ENCODE measurements at places on chromosomes 12 and 14.

GRCh38 chr12:59980476-59980875 lies 384.6 kb downstream of the SLC16A7 start:
- DNase-seq = no peak

- DNase-seq = no peak
These were observed 79.7 kb upstream of the MYF6 start for GRCh38 chr12:80627782-80628181.

GRCh38 chr14:97634751-97635150 lies 837.6 kb downstream of the VRK1 start:
- DNase-seq = peak; percentile 75

GRCh38 chr12:65500091-65500900 lies 221.8 kb downstream of the MSRB3 start:
- DNase-seq = no peak

GRCh38 chr14:91330856-91331255 lies 86.4 kb upstream of the GPR68 start:
- no peak for DNase-seq

GRCh38 chr14:100146531-100147091 lies 12.8 kb downstream of the DEGS2 start:
- DNase-seq = peak; percentile 57

- DNase-seq = no peak
These were observed 2.5 kb downstream of the SLC7A7 start for GRCh38 chr14:22812744-22813143.

DNA sequence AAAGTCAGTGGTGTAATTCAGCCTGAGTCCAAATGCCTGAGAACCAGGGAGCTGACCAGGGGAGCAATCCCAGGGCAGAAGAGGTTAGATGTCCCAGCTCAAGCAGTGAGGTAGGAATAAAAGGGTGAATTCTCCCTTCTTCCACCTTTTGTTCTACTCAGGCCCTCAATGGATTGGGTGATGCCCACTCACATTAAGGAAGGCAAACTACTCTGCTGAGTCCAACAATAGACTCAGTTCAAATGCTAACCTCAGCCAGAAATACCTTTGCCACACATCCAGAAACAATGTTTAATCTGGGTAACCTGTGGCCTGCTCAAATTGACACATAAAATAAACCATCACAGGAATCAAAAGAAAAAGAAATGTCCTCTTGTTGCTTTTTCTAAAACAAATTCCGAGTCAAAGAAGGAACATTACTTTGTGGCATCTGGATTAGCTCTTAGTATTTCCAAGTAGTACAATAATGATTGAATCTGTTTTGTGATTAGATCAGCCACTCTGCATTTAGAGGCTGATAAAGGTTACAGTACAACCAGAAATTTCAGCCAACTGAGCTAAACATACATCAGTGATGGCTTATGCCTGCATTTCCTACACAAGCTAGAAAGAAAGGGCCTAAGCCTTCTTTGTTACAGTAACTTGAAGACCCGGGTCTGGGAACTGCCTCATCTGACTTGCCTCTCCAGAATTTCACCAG lies 43.6 kb upstream of the TRIM9 start:
- DNase-seq = peak; percentile 7

- no peak for DNase-seq
These were observed 10.6 kb downstream of the SDS start for GRCh38 chr12:113392988-113393579.

DNA sequence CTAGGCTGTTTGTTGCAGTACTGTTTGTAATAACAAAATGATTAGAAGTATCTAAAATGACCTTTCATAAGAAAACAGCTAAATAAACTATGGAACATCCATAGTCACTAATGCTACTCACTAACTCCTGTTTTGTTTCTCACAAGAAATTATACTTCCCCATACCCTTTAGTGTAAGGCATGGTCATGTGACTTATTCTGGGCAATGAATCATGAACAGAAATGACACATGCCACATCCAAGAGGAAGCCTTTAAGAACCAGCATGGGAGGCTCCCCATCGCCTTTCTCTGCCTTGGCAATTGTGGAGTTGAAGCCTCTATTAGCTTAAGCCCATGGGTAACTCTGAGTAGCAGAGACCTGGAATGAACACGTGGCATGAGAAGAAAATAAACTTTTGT lies 49.3 kb downstream of the KSR2 start:
- DNase-seq = no peak
